ENCODE measurements at places on chromosomes 2 and 18.

- no peak for DNase-seq
Measured at GRCh38 chr2:22604136-22604535, 780.8 kb upstream of the KLHL29 start.

DNA sequence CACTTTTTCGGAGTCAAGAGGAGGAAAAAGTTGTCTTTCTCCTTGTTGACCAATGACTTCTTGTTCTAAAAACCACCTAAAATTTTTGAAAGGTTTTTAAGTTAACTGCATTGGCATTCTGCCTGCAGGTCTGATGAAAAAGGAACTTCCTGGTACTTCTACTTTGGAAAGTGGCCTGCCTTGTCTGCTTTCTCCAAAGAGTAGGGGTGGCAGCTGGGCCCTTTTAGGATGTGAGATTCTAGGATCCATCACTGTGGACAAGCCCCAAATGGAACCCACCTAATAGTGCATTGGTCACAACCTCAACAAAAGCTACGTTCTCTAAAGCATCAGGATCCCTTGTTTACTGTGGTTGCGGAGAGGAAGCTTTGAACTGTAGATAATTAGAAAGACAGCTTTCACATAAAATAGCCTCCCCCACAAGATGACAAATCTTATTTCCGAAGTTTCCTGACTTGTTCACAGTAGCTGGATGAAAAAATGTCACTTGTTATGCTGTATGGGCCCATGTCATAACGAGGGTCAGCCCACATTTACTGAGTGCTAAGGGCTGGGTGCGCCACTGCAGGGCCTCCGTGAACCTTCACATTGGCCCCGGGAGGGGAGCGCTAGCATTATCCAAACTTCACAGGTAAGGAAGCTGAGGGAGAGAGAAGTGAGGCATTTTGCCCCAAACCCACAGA, 17.4 kb downstream of the ASPRV1 start:
- DNase-seq, result no peak

DNA sequence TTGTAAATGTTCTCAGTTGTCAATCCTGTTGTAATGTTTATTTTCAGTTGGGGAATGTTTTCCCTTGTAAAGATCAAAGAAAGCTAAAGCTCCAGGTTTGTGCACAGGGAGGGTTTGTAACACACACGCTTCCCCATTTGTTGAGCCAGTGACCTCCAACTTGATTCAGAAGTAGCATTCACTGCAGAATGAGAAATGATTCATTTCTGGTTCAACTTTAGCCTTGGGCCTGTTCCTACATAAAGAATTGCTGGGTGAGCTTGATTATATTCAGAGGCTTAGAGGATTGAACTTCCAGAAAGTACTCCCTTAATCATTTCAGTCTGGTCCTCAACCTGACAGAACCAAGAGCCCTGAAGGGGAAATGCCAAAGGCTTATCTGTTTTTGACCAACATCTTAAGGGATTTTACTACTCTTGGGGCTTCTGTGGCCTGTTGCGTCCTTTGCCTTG, 70.6 kb upstream of the CAVIN2 start:
- DNase-seq, result no peak

DNA sequence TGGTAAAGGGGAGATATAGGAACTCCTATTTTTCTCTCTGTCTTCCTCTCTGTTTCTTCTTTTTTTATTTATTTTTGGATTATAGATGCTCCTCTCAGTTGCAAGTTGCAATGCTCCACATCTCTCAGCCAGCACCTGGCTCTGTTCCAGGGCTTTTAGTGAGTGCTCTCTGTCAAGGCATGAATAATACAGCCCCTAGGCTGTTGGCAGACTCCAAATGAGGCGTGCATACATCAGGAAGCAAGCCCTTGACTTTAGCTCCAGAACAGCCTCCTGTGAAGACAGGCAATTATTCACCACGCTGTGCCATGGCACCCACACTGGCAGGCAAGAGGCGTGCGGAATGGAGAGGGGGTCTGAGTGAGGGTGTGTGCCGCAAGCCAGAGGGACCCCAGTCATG, 228.1 kb upstream of the PXDN start:
- DNase-seq, result no peak

GRCh38 chr2:10536569-10537133, 88.5 kb upstream of the ODC1 start:
- DNase-seq, result no peak

DNA sequence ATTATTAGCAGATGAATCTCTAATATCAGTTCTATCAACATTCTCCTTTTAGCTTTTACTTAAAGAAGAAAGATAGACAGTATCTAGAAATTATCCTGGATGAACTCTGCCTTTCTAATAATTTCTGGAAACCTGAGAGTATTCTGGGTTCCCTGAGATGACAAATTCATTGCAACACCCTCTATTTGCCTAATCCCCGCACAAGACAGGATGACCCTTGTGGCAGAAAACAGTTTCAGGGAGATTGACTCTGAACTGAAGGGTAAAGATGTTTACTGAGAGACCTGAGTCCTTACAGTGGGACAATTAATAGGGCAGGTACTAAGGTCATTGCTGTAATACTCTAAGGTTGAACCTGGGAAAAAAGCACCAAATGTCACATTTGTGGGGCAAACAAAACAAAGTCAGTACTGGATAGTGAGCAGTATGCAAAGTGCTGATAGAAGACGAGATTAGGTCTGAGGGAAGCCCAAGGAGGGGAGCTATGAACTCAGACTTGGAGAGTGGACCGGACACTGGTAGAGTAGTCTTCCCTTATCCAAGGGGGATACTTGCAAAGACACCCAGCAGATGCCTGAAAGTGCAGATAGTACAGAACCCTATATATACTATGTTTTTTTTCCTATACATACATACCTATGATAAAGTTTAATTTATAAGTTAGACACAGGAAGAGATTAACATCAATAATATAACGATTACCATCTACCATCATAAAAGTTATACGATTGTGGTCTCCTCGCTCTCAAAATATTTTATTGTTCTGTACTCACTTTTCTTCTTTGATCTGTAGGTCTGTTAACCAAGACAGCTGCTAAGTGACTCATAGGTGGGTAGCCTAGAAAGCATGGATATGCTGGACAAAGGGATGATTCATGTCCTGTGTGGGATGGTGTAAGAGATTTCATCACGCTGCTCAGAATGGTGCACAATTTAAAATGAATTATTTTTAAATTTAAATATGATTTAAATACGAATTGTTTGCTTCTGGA, 148.3 kb upstream of the KLHL14 start:
- DNase-seq, result no peak

DNA sequence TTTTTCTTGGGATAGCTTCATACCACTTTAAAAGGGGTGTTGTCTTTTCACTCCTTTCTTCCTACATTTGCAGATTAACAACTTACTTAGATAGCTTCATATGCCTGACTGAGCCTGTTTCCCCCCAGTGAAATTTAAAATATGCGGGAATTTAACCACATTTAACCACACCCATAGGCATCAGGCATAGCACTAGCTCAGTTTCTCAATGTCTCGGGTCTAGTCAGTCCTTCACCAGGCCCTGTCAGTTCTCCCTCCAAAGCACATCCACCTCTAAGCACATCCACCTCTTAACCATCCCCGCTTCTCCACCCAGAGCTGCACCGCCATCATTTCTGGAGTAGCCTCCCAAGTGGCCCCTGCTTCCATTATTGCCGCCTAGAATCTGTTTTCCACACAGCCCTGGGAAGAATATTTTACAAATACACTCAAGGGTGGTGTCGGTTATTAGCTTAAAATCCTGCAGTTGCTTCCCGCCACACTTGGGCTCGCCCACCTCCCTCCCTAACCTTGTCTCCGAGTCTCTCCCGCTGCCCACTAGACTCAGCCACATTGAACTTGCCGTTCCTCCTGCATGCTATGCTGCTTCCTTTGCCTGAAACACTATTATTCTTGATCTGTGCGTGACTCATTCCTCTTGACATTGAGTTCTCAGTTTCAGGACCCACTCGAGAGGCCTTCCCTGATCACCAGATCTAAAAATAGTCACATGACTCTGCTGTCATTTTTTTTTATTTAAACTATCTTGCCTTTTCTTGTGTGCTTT, 68.3 kb downstream of the SPTBN1 start:
- no peak for DNase-seq

GRCh38 chr2:69001879-69002278, 11.1 kb upstream of the ANTXR1 start:
- DNase-seq, result no peak

- DNase-seq, result no peak
Measured at GRCh38 chr2:101398116-101398821, 11.0 kb upstream of the CREG2 start.

DNA sequence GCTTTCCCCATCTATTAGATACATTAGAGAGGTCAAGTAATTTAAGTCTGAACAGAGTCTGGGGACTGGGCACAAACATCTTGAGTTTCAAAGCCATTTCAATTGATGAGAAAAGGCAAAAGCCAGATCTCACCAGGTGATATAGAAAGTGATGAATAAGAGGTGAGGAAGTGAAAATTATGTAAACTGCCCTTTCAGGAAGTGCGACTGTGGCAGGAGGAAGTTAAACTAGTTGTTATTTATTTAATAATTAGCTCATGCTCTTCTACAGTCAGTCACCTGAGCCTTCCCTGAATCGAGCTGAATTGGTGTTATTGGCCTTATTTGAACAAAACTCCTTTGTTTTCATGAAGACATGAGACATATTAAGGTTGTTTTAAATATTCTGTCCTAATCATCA, 115.1 kb downstream of the CDH20 start:
- DNase-seq, result no peak

- no peak for DNase-seq
Measured at GRCh38 chr2:233056961-233057605, 3.1 kb upstream of the INPP5D start.

GRCh38 chr2:28471701-28472236, 24.1 kb upstream of the PLB1 start:
- no peak for DNase-seq

DNA sequence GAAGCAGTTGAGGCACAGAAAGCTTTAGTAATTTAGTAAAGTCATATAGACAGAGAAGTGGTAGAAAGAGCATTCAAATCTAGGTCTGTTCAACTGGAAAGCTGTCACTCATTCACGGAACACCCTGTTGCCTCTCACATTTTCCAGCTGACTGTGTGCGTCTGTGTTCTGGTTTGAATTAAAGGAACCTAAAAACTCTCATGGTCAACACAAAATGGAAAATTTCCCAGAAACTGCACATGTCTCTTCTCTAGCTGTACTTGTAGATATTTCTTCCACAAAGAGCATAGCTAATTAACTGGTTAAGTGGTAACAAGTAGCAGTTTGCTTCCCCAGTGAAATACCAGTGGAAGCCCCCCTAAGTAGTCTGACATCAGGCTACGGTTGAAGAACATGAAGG, 390.8 kb downstream of the TGIF1 start:
- no peak for DNase-seq

GRCh38 chr2:187302116-187302515, 145.9 kb downstream of the CALCRL start:
- no peak for DNase-seq

DNA sequence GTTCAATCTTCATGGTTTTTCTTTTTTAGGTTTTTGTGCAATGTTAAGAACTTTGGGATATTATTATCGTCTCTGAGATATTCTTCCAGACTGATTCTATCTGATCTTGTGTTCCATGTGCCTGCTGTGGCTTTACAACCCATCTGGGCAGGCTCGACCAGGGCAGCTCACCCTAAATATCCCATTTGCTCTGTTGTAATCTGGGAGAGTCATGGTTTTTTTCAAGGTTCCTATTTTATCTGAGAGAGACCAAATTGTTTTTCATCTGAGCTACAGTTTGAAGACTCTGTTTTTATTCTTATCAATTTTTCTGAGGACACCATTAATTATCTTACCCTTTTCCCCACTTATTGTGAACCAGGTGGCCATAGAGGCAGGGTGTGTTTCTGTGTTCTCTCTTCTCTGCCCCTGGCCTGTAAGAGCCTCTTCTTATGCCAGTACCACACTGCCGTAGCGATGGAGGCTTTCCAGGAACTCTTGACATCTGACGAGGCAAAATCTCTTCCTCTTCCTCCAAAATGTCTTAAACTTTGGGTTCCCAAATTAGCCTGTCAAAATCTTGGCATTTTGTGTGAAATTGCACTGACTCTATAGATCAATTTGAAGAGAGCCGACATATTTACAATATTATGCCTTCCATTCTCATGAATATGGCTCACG, 3.1 kb downstream of the SP140L start:
- DNase-seq, result no peak

DNA sequence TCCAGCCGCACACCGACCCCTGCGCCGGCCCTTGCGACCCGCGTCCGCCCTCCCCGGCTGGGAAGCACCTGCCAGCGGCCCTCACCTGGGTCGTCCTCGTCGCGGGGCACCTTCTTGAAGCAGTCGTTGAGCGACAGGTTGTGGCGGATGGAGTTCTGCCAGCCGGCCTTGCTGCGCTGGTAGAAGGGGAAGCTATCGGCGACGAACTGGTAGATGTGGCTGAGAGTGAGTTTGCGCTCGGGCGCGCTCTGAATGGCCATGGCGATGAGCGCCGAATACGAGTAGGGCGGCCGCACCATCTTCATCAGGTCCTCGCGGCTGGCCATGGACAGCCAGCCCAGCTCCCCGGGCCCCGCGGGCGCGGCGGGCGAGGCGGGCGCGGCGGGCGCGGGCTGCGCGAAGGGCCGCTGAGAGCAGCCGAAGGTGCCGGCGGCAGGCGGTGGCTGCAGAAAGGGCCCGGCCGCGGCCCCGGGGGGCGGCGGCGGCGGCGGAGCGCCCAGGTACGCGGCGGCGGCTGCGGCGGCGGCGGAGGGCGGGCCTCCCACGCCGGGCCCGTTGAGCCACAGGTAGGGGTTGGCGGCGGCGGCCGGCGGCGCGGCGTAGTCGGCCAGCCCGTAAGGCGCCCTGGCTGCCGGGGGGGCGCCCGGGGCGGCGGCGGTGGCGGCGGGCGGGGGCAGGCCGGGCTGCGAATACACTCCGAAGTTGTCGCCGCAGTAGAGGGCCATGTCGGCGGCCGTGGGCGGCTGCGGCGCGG, 505 bp downstream of the FOXI3 start:
- DNase-seq, result no peak

DNA sequence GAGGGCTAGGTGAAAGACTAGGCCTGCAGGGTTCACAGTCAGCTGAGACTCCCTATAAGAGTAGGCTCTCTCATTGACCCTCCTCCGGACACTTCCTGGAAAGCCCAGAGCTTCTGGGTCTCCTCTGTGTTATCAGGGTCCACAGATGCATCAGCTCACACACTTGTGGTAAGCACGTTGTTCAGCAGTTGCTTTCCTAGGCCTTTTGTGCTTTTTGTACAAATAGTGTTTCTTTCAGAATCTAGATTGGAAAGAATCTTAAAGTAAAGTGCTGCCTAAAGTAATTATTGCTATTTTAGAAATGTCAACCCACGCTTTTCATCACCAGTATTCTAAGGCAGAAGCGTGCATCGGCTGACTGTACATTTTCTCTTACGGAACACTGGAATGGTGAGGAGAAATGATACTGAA, 15.5 kb downstream of the SLC9A2 start:
- DNase-seq, result no peak

- no peak for DNase-seq
Measured at GRCh38 chr2:24830786-24831185, 37.6 kb downstream of the CENPO start.

Data from T-helper 1 cell (primary cell).